ENCODE measurements at places on chromosomes 3 and 15.

GRCh38 chr3:97687734-97688133 lies 76.8 kb upstream of the ARL6 start:
- no peak for DNase-seq

GRCh38 chr15:25053000-25053815 lies 98.4 kb downstream of the SNRPN start:
- DNase-seq = no peak

DNA sequence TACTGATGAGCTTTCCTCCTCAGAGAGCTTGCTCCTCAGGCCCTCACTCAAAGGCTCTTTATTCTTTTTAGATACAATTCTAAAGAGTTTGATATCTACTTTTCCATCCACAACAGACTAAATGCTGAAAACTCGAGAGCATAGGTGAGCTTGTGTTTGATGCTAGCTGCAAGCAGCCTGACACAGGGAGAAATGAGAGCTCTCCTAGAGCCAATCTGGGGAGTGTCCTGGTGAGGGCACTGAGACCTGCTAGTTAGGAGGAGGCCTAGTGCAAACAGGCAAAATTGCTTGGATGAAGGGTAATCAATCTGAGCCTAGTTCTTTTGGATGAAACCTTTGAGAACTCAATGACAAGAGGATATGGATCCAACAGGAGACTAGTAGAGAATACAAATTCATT lies 300.8 kb downstream of the ZBTB20 start:
- DNase-seq = no peak

- no peak for DNase-seq
Measured at GRCh38 chr3:151347432-151347831, 18.1 kb upstream of the P2RY13 start.

DNA sequence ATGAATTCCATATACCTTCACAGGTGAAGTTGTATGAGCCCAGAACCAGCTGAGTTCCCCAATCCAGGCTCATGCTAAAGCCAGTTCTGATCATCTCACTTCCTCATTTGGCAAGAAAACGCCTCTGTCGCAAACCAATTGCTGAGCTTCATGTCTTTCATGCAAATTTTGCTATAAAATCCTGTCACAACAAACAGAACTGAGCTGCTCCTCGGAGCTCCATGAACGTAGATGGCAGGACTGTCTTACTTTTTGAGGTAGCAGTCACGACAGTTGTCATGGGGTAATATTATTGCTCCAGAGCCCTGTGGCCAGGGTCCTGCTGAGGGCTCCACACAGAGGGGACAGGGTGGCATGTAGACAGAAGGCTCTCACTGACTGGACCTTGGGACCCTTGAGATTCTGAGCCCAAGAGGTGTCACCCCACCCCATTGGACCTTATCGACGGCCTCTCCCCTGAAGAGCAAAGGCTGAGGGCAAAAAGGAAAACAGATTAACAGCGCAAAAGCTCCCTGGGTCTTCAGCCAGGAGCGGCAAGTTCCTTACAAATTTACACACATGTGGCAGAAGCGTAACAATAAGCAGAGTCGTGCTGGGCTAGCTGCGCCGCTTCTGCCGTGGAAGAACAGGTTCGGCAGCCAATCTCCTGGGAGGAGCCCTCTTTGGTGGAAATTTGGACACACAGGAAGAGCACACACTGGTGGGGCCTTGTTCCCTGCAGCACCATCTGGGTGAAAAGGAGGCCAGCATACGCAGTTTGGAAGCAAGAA lies 249.2 kb downstream of the OPA1 start:
- peak; percentile 43 for DNase-seq

GRCh38 chr3:94405258-94406035 lies 342.6 kb downstream of the NSUN3 start:
- DNase-seq = no peak

GRCh38 chr3:183106635-183107034 lies 7.3 kb upstream of the MCCC1 start:
- no peak for DNase-seq
